ENCODE measurements at places on chromosomes 16 and 17.
A peak's percentile ranks its signal among the peaks of the same experiment; 100 is the strongest.

DNA sequence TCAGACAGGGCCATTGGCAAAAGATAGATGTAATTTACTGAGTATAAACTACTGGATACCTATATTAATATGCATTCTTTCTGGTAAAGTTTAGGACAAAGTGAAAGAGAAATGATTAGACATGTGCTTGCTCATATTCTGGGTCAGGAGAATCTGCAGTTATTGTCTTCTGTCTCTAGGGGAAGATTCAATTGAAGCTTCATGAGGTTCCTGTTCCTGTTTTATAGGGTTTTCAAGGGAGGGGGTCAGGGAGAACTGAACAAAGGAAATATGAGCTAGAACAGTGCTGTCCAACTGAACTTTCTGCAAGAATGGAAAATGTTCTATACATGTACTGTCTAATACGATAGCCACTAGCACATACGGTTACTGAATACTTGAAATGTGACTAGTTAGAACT is 59.3 kb upstream of the CORO6 start:
- DNase-seq = no peak

GRCh38 chr17:17191346-17191792 is 14.8 kb downstream of the PLD6 start:
- peak; percentile 90 for DNase-seq

GRCh38 chr16:78069913-78070312 is 29.5 kb upstream of the WWOX start:
- no peak for DNase-seq

DNA sequence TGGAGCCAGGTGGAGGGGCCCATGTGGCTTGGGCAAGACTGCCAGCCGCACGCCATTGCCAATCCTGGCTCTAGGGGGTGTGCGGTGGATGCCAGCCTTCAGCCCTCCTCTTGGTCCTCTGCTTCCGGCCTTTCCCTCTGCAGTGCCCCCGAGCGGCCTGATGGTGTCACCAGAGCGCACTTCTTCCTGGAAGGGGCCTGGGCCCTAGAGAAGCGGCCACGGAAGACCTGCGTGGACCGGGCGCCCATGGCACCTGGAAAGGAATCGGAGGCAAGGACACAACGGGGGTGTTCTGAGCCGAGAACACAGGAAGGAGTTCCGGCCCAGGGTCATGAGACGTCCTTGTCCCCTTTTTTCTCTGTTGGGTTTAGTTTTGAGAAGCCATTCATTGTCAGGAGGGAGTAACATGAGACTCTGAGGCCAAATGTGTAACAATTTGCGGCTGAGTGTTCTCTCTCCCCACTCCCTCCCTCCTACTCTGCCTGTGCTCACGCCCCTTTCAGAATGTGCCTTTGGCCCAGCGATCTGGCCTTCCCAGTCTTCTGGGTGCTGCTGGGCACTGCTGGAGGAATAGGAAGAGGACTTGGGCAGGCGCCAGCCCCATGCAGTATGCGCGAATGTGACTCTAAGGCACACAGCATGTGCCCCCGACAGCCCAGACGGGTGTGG is 92.8 kb downstream of the IRX3 start:
- peak; percentile 86 for DNase-seq

DNA sequence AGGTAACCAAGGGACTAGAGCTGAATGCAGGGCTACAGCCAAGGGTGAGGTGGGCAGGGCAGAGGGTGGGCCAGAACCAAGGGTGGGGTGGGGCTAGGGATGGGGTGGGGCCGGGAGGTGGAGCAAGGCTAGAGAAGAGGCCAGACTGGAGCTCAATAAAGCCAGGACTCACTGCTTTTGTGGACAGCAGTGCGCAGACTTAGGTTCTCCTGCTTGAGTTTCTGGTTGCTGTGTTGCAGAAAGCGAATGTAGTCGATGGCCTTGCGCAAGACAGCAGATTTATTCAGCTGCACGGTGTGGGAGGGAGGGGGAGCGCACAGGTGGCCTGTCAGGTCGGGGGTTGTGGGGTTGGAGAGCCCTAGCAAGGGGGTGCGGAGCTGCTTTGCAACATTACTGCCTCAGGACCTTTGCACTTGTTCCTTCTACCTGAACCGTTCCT is 18.7 kb downstream of the SREBF1 start:
- DNase-seq = peak; percentile 62

GRCh38 chr17:3167574-3167973 is 29.7 kb upstream of the OR1A2 start:
- DNase-seq = no peak

GRCh38 chr17:2030779-2031163 is 818 bp downstream of the DPH1 start:
- DNase-seq = no peak

GRCh38 chr16:9567666-9568065 is 476.2 kb downstream of the HAPSTR1 start:
- no peak for DNase-seq

GRCh38 chr17:27783440-27784350 is 16.6 kb downstream of the NOS2 start:
- DNase-seq = no peak

GRCh38 chr17:63445954-63446752 is at the start of gene CYB561:
Gene CYB561, minus strand, starts transcription at chr17:63446306. Its CDS starts 8,759 bp downstream, at chr17:63437547.
- peak; percentile 90 for DNase-seq

GRCh38 chr16:50316102-50316847 is 49.9 kb downstream of the ADCY7 start:
- no peak for DNase-seq

- no peak for DNase-seq
Observed at GRCh38 chr17:2136241-2136640, 81.3 kb downstream of the HIC1 start.

DNA sequence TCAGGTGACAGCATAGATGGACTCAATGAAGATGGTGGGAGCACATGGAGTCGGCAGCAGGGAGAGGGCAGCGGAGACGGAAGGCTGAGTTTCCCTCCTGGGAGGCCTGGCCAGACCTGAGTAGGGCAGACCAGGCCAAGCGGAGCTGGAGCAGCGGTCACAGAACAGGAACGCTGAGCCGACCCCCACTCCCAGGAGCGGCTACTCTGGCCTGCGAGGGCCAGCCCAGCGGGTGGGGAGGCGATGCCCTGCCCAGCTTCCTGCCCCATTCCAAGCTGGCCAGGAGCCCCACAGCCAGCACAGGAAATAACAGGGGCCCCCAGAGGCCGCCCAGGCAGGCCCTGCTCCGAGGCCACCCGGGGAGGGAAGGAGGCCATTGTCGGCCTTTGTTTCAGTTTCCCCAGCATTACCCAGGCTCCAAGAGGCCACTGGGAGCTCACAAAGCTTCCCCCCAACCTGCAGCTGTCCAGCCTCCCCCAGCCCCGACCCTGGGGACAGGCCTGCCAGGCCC is 79.8 kb downstream of the ZNF423 start:
- DNase-seq = no peak

All from AG08395 (cell line).